ENCODE measurements at places on chromosomes 6 and 20.
A peak's percentile ranks its signal among the peaks of the same experiment; 100 is the strongest.

DNA sequence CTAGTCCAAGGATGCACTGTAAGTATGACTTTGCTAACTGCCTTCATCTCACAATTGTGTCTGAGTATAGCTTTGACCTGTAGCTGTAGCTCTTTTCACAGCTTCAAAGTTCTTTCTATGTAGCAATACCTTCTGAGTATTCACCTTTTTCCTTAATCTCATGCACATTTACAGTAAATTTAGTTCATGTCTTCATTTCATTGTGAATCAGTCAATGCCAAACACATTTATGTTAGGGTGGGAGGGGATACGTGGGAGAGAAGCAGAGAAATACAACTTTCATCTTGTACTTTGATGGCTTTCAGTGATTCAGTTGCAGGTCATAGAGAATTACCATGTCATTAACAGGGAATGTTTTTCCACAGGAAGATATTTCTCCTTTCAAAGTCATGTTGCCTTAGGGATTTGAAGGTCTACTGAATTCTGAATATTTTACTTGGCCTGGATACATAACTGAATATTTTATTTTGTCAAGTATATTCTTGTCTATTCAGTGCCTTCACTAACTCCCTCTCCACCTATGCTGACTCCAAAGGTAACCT, 119.2 kb downstream of the TINAG start:
- DNase-seq: no peak

GRCh38 chr20:62298577-62299249, 4.1 kb upstream of the ADRM1 start:
- peak; percentile 40 for DNase-seq

DNA sequence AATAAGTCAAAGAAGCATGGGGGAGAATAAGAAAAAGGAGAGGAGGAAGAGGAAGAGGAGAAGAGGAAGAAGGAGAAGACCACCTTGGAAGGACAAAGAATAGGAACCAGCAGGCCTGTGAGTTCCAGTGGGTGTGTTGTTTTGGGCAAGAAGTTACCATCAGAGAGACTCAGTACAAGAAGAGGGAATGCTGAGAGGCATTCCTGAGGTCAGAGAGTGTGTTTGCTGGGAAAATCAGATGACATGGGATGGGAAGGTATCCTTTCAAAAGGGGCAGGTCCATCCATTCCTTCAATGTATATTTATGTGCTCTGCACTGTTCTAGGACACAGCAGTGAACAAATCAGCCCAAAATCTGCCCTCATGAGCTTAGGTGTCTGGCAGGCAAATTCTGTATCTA, 40.5 kb upstream of the PRIM2 start:
- no peak for DNase-seq

- no peak for DNase-seq
Observed at GRCh38 chr20:63890201-63890576, 4.7 kb upstream of the DNAJC5 start.

DNA sequence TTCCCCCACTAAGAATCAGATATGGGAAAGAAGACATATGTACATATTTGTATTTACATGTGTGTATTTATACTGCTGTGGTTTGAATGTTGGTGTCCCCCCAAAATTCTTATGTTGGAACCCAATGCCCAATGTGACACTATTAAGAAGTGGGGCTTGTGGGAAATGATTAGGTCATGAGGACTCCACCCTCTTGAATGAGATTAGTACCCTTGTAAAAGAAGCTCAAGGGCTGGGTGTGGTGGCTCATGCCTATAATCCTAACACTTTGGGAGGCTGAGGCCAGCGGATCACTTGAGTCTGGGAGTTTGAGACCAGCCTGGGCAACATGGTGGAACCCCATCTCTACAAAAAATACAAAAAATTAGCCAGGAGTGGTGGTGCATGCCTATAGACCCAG, 3.9 kb upstream of the SMIM13 start:
- DNase-seq: no peak

GRCh38 chr6:165823609-165824326, 160.7 kb upstream of the PDE10A start:
- no peak for DNase-seq

DNA sequence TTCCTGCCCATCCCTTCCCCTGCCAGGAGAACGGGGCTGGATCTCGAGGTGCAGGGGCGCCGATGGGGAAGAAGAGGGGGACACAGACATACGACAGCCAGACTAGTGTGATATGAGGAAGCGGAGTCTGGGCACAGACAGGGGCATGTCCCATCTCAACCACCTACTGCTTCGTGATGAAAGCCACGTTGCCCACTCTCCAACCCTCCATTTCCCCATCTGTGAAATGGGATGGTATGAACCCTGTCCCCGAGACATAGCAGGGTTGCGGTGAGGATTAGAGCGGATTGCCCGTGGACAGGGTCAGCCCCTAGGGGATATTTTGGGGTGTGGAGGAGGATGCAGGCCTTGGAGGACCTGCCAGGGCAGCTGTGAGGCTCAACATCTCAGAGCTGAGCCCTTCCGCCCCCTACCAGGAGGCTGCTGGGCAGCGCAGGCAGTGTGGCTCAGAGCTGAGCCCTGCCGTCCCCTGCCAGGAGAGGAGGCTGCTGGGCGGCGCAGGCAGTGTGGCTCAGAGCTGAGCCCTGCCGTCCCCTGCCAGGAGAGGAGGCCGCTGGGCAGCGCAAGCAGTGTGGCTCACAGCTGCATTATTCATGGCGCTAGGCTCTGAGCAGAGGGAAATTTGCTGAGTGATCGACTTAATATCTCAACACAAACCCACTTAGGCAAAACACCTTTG, 71.7 kb downstream of the GRM4 start:
- no peak for DNase-seq

DNA sequence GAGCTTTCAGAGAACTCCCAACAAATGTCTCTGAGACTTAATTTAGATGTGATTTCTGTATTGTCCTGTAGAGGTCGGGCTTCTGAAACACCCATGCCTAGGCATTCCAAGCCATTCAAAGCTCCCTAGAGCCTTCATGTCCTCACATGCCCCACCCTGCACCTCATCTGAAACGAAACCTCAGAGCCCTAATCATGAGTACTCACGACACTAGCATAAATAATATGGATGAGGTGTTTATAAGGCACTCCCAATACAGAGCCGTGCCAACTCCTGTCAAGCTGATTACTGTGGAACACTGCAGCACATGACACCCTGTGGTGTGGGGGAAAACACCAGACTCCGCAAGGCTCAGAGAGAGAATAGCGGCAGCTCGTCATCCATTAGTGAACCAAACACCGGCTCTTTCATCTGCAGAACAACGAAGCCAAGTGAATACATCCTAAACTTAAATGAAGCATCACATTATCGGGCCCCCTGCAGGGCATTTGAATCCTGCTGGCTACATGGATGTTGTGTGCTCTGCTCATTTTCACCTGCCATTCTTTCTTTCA, 83.8 kb downstream of the FNDC1 start:
- no peak for DNase-seq

GRCh38 chr6:118899948-118900347, 6.0 kb downstream of the ASF1A start:
- DNase-seq: no peak

DNA sequence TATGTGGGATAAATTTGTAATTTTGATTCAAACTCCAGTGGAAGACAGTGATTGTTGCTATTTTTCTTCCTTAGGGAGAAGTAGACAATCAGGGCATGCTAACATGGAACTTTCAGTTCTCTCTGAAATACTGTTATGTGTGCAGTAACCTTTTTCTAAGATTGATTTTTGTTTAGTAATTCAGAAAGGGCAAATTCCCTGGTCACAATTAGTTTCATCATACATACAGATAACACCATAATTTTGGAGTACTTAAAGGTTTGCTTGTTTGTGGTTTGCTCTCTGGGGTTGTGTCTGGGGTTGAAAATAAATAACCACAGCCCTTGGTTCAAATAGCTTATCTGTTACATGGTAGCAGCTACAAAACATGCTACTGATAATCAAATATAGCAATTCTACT, 34.4 kb downstream of the ADGRG6 start:
- no peak for DNase-seq

GRCh38 chr6:1403851-1404712, 14.7 kb downstream of the FOXF2 start:
- DNase-seq: no peak

DNA sequence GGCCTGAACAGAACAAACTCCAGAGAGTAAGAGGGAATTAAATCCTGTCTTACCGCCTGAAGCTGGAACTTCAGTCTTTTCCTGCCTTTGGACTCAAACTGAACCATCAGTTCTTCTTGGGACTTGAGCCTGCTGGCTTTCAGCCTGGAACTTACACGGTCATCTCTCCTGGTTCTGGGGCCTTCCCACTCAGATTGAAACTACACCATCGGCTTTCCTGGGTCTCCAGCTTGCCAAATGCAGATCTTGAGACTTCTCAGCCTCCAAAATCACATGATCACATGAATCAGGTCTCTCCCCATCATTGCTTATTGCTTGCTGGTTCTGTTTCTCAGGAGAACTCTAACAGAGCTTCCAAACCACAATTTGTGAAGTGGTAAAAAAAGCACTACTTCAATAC, 276.3 kb downstream of the KIF16B start:
- DNase-seq: no peak

GRCh38 chr6:5674721-5675120, 332.0 kb downstream of the NRN1 start:
- DNase-seq: no peak

- DNase-seq: peak; percentile 85
Observed at GRCh38 chr6:32153564-32154513, at the start of gene PPT2. Gene PPT2 (plus strand): TSS chr6:32154141. CDS start chr6:32154595, 454 bp downstream.

- no peak for DNase-seq
Observed at GRCh38 chr6:25171301-25171700, 107.9 kb upstream of the CARMIL1 start.

DNA sequence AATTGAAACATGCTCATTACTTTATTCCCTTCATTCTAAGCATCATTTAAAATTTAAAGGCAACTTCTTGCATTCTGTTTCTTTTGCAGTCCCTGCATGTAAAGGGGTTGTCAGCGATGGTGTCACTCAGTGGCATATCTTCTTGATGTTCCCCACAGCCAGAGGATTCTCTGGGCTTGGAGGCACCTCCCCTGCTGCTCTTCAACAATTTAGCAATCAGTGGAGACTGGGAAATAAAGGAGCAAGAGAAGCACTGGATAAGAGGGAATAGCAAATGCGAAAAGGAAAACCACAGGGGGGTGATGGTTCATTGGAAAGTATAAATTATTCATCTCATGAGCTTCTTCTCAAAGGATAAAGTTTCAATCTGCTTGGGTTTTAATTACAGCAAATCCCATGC, 30.7 kb upstream of the MC3R start:
- no peak for DNase-seq

DNA sequence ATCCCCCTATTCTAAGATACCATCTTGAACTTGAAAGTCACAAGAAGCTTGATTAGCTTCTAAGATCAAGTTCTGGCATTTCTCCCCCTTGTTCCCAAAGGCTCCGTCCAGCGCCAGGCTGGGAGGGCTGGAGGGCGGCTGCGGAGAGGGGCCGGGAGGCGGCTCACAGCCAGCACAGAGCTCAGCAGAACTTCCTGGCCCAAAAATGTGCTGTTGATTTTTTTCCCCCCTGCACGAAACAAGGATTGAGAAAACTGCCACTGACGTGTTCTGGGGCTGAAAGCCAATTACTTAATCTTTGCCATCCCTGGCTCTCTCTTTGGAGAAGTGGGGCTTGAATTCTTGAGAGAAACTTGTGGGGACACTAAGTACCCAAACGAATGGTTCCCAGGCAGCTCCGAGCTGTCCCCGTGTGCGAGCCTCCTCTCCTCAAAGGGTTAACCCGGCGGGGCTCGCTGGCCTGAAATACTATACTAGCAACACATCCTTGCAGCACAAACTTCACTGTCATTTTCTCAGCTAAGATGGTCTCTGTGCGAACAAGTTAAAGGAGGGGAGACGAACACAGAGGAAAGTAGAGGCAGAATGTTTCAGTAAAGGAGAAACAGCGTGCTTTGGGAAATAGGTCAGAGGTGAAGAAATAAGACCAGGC, 452 bp downstream of the TRAF3IP2 start:
- peak; percentile 42 for DNase-seq

GRCh38 chr6:149454346-149454848, 30.4 kb downstream of the ZC3H12D start:
- no peak for DNase-seq

DNA sequence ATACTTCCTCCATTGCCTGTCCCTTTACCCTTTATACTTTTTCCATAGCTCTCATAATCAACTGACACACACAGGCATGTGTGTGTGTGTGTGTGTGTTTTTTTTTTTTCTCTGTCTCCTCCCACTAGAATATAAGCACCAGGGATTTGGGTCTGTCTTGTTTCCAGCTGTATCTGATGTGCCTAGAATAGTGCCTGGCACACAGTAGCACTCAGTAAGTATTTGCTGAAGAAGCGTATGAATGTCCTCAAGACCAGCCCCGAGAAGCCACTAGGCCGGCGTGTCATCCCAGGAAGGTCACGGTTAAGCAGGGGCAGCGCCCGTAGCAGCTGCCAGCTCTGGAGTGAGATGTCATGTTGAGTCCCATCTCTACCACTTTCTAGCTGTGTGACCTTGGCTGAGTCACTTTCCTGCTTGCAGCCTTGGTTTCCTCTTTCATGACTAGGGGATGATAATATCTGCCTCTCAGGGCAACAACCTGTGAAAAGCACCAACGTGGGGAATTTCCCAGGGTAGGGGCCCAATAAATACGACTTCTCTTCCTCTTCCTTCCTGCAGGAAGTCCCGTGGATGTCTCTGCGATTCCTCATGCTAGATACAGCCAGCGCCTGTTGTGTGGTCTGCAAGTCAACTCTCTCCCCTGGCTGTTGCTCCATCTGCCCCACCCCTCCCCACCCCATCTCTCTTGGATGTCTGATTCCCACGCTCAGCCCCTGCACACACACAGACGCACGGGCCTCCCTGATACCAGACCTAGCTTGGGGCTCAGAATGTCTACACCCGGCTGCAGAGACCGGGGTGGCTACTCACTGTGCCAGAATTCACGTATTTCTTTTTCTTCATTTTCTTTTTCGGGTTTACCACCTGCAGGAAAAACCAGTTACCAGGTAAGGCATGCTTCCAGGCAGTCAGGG, 58.1 kb downstream of the RAB44 start:
- DNase-seq: peak; percentile 83

- no peak for DNase-seq
Observed at GRCh38 chr20:40848526-40848925, 159.5 kb upstream of the MAFB start.

- DNase-seq: no peak
Observed at GRCh38 chr20:32513031-32513866, 71.9 kb downstream of the NOL4L start.
